Glomerular endothelial cell (primary cell): ENCODE measurements at places on chromosomes 1 and 21. TPM values are rescaled to one million over a fixed set of nuclear protein-coding genes. Genes with fewer than 3 reads are reported as not detected.

DNA sequence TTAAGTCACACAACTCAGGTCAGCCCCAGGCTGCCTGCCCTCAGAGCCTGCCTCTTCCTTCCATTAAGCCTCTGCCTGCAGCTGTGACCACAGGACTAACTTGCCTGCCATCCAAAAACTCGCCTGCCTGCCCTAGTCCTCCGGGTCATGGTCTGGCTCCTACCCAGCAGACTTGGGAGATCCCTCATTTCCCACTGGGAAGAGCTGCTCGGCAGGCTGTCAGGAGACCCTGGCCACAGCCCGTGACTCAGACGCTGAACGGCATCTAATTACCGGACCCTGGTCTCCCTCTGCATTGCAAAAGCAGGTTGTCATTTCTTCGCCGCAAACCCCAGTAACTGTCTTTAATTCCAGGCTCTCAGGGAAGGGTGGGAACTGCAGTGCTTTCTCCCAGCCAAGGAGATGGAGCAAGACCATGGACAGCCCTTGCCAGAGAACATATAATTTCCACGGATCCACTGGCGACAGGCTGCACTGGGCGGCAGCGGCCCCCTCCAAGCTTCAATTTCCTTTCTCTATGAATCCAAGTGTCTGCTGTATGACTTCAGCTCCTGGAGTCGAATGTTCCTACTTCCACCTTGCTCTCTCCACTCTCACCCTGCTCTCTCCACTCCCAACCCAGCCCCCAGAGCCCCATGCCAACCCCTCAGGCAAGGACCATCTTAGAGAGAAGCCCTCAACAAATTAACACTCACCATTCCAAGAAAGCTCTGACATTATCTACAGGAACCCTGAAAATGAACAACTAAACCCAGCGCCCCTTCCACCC, 20.4 kb downstream of the OLFML2B start:
- no peak for DNase-seq

- DNase-seq: no peak
Observed at GRCh38 chr1:176811511-176812288, 348.7 kb downstream of the PAPPA2 start.

DNA sequence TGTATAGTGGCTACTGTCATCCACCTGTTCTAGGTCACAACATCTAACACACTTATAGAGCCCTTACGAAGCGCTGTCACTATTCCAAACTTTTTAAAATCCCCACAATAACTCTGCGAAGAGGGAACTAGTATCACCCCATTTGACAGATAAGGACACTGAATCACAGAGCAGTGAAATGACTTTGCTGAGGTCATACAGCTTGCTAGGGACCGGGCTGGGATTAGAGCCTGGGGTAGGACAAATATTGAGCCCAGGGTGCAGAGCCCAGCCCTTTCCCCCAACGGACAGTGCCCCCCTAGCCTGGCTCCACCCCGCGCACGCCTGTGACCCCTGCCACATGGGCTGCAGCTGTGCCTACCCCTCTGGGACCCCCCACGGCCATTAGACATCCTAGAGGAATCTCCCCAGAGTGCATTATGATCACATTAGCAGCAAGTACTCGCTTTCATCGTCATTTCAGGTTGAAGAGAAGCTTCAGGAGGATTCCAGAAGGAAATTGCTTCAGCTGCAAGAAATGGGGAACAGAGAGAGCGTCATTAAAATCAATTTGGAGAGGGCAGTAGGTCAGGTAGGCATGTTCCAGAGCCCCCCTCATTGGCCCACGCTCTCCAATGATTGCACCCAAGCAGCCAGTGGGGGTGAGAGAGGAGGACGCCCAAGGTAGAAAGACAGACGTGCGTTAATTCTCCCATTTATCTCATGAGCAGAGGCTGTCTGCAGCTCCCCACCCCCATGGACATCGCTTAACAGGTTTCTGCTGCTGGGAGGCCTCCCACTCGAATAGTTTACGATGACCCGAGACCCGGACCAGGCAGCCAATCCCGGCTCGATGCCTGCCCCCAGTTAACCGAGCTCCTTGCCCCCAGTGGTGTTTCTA, 77.2 kb downstream of the FHAD1 start:
- no peak for DNase-seq

- no peak for DNase-seq
Observed at GRCh38 chr21:41098076-41098475, 69.9 kb upstream of the BACE2 start.

DNA sequence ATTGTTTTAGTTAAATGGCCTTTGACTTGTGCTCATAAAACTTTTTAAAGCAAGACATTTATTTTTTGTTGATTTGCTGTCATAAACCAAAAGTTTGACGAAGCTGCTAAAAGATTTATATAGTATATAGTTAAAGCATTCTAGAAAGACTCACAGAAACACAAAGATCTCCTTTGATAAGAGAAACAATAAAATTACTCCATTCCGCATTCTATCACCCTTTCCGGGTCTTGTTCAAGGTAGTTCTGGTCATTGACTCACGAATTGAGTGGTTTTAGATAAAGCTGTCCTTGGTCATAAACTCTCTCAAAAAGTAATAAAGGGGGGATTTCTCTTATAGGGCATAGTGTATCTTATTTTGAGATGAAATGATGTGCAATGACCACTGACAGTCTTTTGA, 1010.5 kb upstream of the NCAM2 start:
- DNase-seq: no peak

GRCh38 chr1:238950784-238951183, 435.6 kb upstream of the CHRM3 start:
- no peak for DNase-seq

Gene NTMT2
- total RNA-seq: not detected in 2 replicates
